CD14-positive monocyte (primary cell): ENCODE measurements at places on chromosomes 3 and 15.

GRCh38 chr3:96294143-96294542 is 520.3 kb upstream of the EPHA6 start:
- H3K27me3 ChIP-seq = no peaks in the 10 kb centered on the region
- no peaks in the 10 kb centered on the region for H3K4me1 ChIP-seq
- no peak overlapping the region for H3K4me3 ChIP-seq
- DNase-seq = no peak
- H3K36me3 ChIP-seq = no peaks in the 10 kb centered on the region

DNA sequence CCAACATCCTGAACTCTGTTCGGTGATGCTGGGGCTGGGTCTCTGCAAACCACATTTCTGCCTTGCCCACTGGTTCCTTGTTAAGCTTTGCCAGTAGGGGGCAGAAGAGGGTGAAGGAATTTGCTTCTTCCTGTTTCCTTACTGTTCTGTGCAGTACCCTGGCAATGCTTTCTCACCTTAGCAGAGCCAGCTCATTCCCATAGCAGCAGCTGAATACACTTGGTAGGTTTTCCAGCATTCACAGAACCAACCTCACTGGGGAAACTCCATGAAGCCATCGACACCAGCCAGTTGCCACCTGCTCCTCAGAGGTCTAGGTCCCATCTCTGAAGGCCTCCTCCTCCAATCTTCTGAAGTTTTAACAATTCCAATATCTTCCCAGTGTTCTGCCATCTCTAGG is 308.4 kb downstream of the PDCD6IP start:
- no peak for DNase-seq
- H3K27ac ChIP-seq = no peak overlapping the region
- no peaks in the 10 kb centered on the region for H3K27me3 ChIP-seq
- no peaks in the 10 kb centered on the region for H3K36me3 ChIP-seq
- no peak overlapping the region for H3K4me3 ChIP-seq
- peaks cover 11% of the 10 kb centered on the region for H3K4me1 ChIP-seq

DNA sequence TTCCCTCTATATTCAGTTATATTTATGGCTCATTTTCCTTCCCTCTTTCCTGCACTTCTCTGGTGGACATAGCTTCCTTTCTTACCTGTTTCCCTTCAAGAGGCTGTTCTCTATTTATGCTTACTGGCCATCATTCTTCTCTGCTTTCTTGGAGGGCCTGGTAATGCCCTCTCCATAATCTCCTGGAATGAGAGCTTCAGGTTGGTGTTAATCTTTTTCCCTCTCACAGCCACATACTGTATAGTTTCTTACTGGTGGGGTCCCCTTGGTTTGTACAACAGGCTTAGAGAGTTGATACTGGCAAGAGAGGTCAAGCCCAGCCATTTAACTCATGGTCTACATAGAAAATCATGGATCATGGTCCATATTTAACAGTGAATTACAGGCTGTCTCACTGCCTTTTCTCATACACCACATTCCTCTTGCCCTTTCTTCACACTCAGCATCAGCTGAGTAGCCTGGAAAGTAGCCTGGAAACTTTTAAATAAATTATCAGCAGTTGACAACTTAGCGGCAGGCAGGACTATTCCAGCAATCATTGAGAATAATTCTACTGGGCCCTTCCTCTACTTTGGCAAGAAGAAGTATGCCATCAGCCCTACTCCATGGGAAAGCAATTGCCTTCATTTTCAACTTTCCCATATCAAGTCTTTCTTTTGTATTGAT is 38.0 kb upstream of the DPH6 start:
- no peak overlapping the region for H3K27ac ChIP-seq
- no peaks in the 10 kb centered on the region for H3K27me3 ChIP-seq
- no peak overlapping the region for H3K4me3 ChIP-seq
- H3K4me1 ChIP-seq = no peaks in the 10 kb centered on the region
- no peak for DNase-seq

- H3K4me3 ChIP-seq = no peak overlapping the region
- no peak for DNase-seq
- H3K27me3 ChIP-seq = no peaks in the 10 kb centered on the region
- H3K27ac ChIP-seq = no peak overlapping the region
- H3K4me1 ChIP-seq = peaks cover 5% of the 10 kb centered on the region
- no peaks in the 10 kb centered on the region for H3K36me3 ChIP-seq
Observed at GRCh38 chr3:30356866-30357753, 249.3 kb upstream of the TGFBR2 start.

DNA sequence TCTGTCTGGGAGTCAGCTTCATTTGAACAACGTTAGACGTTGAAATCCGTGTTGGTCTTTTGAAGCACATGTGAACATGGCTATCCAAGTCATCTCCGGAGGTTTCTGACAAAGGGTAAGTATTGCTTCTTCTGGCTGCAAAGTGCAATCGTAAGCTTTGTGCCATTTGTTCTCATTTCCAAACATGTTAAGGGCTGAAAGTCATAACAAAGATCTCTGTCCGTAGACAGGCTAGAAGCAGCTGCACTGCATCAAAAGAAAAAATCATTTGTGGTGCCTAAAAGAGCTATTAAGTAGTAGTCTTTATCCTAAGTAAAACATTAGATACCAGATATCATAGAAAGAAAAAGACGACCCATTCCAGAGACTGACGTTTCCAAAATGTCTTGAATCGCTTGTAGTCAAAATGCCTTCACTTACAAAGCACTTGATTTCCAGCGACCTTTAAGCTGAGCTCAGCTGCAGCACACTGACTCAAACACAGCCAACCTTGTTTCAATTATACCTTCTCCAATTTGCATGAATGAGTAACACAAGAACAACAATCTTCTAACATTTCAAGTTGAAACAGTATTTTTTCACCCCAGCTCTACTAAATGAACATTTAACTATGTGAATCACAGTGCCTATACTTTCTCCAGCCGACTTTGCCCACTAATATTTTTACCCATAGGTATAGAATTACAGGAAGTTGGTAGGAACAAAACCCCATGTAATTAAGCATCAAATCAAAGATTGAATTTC is 76.6 kb downstream of the NEDD4 start:
- no peaks in the 10 kb centered on the region for H3K4me1 ChIP-seq
- no peak overlapping the region for H3K4me3 ChIP-seq
- H3K27ac ChIP-seq = no peak overlapping the region
- no peak for DNase-seq
- no peaks in the 10 kb centered on the region for H3K27me3 ChIP-seq

- H3K4me1 ChIP-seq = peaks cover 22% of the 10 kb centered on the region
- H3K27ac ChIP-seq = no peak overlapping the region
- DNase-seq = peak; percentile 33
- no peaks in the 10 kb centered on the region for H3K27me3 ChIP-seq
Observed at GRCh38 chr3:196141052-196141865, 59.4 kb upstream of the TFRC start.

- no peaks in the 10 kb centered on the region for H3K27me3 ChIP-seq
- no peaks in the 10 kb centered on the region for H3K36me3 ChIP-seq
- peak; percentile 95 for DNase-seq
- peaks cover 38% of the 10 kb centered on the region for H3K4me1 ChIP-seq
- peak overlapping the region; percentile 91 for H3K27ac ChIP-seq
- H3K4me3 ChIP-seq = no peak overlapping the region
Observed at GRCh38 chr3:171813897-171814460, 3.7 kb upstream of the PLD1 start.

- no peak overlapping the region for H3K4me3 ChIP-seq
- no peaks in the 10 kb centered on the region for H3K27me3 ChIP-seq
- no peak overlapping the region for H3K27ac ChIP-seq
Observed at GRCh38 chr3:69856965-69857705, 117.9 kb downstream of the MITF start.

- DNase-seq = no peak
- peaks cover 11% of the 10 kb centered on the region for H3K4me1 ChIP-seq
- peaks cover 29% of the 10 kb centered on the region for H3K36me3 ChIP-seq
- H3K27me3 ChIP-seq = no peaks in the 10 kb centered on the region
Observed at GRCh38 chr3:48433472-48434118, 3.7 kb upstream of the PLXNB1 start.

DNA sequence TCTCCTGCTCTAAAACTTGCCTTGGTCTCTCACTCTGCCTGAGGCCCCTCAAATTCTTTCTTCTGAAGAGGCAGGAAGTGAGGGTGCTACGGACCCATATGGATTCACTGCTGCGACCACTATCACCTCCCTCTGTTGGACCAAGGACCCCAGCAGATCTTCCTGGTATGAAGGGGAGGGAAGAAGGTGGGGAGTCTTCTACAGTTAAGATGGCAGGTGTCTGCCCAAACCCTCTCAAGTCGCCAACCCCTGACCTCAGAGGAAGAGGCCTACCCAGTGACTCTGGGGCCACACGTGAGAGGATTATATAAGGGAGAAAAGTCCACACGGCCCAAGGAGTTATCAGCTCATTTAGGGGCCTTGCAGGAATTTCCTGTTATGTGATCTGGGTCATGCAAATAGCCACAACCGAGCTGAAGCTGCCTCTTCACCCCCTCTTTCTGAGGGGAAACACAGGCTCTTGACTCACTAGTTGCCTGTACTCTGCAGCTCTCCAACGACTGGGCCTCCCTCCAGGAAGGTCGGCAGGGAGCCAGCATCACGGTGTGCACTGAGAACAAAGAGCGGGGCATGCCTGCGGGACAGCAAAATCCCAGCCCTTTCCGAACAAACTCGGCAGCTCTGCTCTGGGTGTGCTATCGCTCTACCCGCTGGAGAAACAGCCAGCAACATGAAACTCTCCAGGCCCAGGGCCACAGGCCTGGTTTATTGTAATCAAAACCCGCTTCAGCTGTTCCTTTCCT is 116.0 kb downstream of the XXYLT1 start:
- H3K4me1 ChIP-seq = peaks cover 37% of the 10 kb centered on the region
- H3K27me3 ChIP-seq = no peaks in the 10 kb centered on the region

- no peak overlapping the region for H3K4me3 ChIP-seq
- DNase-seq = no peak
- peaks cover 23% of the 10 kb centered on the region for H3K4me1 ChIP-seq
- no peak overlapping the region for H3K27ac ChIP-seq
- H3K36me3 ChIP-seq = no peaks in the 10 kb centered on the region
Observed at GRCh38 chr15:62348118-62348517, 183.0 kb upstream of the C2CD4B start.

GRCh38 chr3:170735821-170736220 is 134.2 kb downstream of the RPL22L1 start:
- no peaks in the 10 kb centered on the region for H3K36me3 ChIP-seq
- DNase-seq = no peak
- no peaks in the 10 kb centered on the region for H3K27me3 ChIP-seq
- H3K27ac ChIP-seq = no peak overlapping the region
- no peak overlapping the region for H3K4me3 ChIP-seq
- no peaks in the 10 kb centered on the region for H3K4me1 ChIP-seq

DNA sequence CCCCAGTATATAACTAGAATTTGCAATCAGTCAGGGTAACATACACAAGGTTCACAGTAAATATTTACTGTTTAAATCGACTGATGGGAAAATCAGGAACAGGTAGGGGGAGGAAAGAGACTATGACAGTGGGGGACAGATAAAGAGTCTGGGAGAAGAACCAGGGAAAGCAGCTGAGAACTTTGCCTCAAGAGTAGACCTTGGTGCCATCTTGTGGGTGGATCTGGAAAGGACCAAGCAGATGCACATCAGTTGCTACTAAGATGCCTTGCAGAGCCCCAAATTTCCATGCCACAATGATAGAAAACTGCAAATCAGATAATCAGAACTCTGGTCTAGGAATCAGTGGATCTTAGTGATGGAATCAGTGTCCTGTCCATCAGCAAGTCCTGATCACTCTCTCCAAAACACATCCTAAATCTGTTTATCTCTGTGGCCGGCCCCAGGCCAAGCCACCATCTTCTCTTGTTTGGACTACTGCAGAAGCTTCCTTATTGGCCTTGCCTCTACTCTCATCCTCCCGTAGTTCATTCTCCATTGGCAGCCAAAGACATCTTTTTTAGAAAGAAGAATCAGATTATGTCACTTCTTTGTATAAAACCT is 62.7 kb downstream of the PDE8A start:
- DNase-seq = peak; percentile 41
- H3K27ac ChIP-seq = no peak overlapping the region
- H3K4me1 ChIP-seq = no peaks in the 10 kb centered on the region
- no peak overlapping the region for H3K4me3 ChIP-seq
- H3K27me3 ChIP-seq = no peaks in the 10 kb centered on the region

DNA sequence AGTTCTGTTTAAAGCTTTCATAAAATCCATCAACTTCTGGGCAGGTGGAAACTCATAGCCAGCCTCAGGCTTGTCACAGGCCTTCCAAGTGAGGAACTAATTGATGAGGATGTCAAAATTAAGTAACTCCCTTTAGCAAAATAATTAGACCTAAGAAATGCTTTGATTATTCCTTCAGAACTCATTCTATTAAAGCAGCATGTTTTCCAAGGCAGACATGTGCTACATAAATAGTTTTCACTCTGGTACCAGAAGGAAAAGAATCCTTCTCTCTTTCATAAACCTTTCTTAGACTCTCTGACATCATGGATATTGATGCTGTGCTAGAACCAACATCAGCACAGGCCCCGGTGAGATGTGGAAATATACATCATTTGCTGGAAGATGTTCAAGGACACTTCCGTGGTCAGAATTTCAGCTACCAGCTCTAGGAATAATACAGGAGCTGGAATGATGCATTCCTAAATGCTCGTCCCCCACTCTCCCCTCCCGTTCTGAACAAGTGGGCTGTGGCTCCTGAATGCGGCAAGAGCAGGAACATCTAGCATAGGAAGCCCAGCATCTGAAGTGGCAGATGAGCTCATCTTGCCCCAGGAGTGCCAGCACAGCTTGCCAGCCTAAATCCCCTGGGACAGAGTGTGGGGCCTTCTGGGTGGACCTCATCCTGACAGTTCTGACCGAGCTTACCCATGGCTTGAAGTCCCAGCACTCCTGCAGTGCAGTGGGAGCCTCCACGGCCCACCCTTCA is 82.4 kb downstream of the WWTR1 start:
- H3K36me3 ChIP-seq = no peaks in the 10 kb centered on the region
- no peak overlapping the region for H3K27ac ChIP-seq
- DNase-seq = no peak
- peaks cover 10% of the 10 kb centered on the region for H3K27me3 ChIP-seq
- H3K4me1 ChIP-seq = no peaks in the 10 kb centered on the region

DNA sequence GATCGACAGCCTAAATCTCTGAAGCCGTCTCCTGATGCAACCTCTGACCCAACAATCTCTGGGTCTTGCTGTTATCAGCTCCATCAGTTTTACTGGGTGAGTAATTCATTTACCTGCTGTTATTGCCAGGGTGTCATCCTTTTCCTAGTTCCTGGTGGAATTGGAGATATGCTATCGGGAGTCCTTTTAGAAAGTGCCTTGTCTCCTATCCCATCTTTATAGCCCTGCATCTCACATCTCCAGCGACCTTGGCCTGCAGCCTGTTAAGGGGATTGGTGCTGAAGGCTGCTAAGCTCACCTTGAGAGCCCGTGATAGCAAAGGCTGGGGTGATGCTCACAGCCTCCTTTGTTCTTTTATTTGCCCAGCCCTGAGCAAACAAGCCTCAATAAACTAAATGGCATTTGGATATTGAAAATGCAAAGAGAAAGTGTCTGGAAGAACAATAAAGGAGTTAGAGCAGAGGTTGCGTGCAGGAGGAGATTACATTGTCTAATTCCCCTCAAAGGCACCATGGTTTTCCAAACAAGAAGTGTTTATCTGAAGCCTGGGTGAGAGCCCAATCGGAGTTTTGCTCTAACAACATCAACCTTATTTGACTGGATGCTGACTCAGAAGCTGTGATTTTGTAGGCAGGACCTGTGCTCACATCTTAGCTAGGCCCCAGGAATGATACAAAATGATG is 101.8 kb downstream of the RPLP1 start:
- no peaks in the 10 kb centered on the region for H3K36me3 ChIP-seq
- no peak overlapping the region for H3K27ac ChIP-seq
- H3K27me3 ChIP-seq = no peaks in the 10 kb centered on the region

GRCh38 chr15:73355612-73356265 is 13.0 kb downstream of the HCN4 start:
- H3K4me1 ChIP-seq = no peaks in the 10 kb centered on the region
- H3K4me3 ChIP-seq = no peak overlapping the region
- no peaks in the 10 kb centered on the region for H3K36me3 ChIP-seq
- peaks cover 12% of the 10 kb centered on the region for H3K27me3 ChIP-seq
- DNase-seq = no peak
- no peak overlapping the region for H3K27ac ChIP-seq
